BE2C (cell line): ENCODE measurements at places on chromosomes 2 and 18.

DNA sequence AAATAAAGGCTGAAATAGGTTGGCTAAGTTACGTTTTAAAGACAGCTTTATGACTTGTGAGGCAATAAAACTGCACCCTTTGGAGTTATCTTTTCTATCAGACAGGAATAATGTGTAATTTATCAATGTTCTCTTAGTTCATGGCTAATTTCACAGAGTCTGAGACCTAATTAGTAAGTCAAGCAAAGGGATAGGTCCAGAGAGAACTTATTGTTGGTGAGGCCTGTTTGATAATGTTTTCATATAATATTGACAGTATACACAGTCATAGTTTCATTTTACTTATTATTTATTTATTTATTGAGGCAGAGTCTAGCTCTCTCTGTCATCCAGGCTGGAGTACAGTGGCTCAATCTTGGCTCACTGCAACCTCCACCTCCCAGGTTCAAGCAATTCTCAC lies 1.9 kb upstream of the IL36RN start:
- no peak for DNase-seq

DNA sequence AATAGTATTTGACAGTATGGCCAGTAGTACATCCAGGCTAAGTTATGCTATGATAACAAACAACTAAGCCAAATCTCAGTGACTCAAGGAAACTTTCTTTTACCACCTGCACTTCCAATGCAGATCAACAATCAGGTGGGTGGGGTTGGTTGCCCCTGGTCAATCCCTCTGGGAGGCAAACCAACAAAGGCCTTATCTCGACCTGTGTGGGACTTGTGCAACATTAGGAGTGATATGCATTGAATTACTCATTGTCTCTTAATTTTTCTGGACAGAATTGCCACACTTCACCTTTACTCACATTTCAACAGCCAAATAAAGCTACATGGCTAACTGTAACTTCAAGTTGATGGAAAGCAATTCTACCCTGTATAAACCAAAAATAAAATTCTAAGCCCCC lies 1049.3 kb upstream of the CDH2 start:
- DNase-seq: no peak

DNA sequence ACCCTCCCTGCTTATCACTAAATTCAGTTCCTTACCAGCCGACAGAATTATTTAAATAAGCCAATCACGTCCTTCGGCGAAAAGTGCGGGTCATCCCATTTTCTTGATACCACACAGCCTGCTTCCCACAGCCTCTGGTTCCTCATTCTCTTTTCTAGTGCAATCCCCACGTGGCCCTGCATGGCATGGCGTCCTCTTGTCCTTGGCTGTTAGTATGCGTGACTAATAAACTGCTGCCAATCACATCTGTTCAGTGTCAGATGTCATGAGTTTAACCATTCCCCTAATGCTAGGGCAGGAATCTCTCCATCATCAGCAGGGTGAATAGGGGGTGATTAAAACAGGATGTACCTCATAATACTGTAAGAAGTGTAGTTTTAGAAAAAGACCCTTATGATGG lies 62.8 kb upstream of the TSPYL6 start:
- DNase-seq: peak; percentile 36

GRCh38 chr2:3628800-3629199 lies 29.2 kb upstream of the ALLC start:
- DNase-seq: no peak

- peak; percentile 18 for DNase-seq
Measured at GRCh38 chr2:112582314-112582746, 2.1 kb upstream of the CHCHD5 start.

GRCh38 chr18:3611313-3612090 lies 161.5 kb downstream of the TGIF1 start:
- DNase-seq: no peak

- peak; percentile 53 for DNase-seq
Measured at GRCh38 chr2:164456619-164457018, 164.7 kb downstream of the GRB14 start.
